ENCODE measurements at places on chromosomes 12 and 14.

DNA sequence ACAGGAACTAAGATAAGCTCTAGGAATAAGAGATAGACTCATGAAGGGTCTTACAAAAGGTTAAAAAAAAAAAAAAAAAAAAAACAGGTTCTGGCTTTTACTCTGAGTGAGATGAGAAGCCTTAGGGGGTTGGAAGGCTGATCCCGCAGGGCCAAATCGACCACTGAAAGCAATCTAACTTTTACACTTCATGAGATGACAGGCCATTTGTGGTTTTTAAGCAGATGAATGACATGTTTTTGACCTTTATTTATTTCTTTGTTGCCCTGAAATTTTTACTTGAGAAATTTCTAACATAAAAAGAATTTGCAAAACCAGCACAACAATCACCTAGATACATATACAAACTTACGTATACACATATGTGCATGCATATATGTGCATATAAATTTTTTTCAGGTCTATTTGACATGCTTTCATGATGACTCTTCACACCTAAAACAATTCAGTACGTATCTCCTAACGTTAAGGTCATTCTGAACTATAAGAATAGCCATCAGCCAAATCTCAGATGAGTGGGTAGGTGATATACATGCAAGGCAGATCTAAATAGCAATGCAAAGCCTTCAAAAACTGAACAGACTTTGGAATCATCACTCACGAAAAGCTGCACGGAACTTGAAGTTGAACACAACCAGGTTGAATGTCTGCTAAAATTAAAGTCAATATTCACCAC, 87.0 kb downstream of the R3HDM2 start:
- no peak for DNase-seq

DNA sequence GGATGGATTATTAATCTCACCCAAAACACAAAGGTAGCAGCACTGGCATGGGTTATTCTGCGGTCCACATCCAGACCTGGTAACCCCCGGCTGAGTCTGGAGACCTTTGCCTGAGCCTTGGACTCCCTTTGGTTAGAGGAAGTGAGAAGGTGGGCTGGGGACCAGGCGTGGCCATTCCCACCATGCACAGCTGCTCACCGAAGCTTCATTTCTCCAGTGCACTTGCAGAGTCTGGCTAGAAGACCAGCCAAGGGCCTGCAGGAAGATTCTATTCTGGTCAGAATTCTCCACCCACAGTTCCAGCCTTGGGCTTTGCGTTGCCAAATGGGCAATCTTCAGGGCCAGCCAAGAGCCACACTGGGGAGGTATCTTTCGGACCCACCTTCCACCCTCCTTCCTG, 73.0 kb downstream of the LGMN start:
- no peak for DNase-seq

DNA sequence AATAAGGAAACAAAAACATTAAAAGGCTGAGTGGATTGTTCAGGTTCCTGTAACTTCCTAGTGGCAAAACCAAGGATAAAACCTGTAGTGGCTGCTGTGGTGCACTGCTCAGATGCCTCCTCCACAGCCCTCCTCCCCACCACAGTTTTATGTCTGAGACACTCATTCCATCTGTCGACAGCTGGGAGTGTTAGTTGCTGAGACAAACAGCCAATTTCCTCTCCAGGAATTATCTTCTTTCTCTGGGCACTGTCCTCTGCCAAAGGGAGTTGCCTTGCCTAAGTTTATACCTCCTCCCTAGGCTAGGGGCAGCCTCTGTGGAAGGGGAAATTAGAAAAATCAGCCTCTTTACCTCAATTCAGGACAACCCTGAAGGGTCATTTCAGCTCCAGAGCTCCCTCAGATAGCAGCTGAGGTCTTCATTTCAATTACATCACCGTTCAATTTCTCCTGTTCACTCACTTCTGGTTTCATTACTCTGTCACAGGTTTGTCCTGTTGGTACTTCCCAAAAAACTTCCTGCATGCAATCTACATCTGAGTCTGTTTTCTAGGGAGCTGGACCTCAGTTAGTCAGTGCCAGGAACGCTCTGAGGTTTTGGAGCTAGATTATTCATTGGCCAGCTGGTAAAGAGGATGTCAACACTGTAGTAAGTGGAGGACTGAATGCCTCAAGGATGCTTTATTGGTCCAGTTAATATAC, 74.9 kb upstream of the ATP2B1 start:
- peak; percentile 47 for DNase-seq

DNA sequence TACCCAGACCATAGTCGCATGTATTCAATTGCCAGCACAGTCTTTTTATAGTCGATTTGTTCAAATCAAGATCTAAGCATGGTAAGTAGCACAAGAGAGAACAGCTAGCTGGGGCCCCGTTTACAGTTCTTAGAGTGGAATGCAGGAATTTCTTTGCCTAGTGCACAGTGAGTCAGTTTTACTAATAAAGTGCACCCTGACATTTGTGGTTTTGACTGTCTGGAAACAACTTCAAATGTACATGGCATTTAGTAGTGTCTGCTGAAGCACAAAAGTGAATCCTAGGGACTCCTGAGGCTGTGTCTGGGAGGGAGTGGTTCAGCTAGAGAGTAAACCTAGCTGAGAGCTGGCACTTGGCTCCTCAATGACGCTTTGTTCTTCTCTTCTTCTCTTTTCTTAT, 64.9 kb downstream of the TMX1 start:
- peak; percentile 97 for DNase-seq

DNA sequence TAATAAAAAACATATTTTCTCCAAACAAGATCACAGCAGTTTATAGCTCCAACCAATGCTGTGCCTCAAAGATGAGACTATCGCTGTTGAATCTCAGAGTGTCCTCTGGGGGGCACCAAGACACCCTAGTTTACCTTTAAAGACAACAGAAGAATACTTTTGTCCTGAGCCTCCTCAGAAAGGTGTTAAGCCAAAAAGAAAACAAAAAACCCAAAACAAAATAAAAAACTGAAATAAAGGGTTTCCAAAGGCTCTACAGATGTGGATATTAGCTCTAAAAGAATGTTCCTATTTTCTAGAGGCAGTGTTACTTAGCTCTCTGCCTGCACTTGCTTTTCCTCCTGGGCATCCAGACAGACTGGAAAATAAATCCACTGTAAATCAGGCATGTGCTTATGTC, 86.9 kb upstream of the TTC7B start:
- DNase-seq: peak; percentile 54

DNA sequence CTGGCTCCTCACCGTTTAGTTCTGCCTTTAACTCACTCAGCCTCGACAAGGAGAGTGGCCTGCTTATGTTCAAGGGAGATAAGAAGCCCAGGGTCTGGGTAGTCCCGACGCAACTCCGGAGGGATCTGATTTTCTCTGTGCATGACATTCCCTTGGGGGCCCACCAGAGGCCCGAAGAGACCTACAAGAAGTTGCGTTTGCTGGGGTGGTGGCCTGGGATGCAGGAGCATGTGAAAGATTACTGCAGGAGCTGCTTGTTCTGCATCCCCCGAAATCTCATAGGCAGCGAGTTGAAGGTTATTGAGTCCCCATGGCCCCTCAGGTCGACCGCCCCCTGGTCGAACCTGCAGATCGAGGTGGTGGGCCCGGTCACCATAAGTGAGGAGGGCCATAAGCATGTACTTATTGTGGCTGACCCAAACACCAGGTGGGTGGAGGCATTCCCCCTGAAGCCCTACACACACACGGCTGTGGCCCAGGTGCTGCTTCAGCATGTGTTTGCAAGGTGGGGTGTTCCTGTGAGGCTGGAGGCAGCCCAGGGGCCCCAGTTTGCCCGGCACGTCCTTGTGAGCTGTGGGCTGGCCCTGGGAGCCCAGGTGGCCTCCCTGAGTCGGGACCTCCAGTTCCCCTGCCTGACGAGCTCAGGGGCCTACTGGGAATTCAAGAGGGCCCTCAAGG, 13.1 kb downstream of the CBLN3 start:
- no peak for DNase-seq

- no peak for DNase-seq
Measured at GRCh38 chr14:70887207-70887681, 20.0 kb upstream of the PCNX1 start.

Data from renal cortical epithelial cell (primary cell).